ENCODE measurements at places on chromosomes 11 and 22.

DNA sequence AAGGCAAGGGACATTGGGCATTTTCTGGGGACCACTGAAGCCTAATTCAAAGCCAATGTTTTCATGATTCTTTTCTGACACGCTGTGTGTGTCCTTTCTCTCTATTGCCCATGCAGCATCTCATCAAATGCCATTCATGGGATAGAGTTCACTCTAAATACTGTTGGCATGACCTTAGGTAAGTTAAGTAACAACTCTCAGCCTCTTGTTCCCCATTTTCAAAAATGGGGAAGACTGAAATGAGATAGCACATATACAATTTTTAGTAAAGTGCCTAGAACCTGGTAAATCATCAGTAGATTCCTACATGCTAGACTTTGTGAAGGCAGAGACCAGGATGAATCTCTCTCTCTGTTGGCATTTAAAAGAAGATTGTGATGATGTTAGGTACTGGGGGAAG is 12.7 kb upstream of the OR52K2 start:
- DNase-seq: no peak

DNA sequence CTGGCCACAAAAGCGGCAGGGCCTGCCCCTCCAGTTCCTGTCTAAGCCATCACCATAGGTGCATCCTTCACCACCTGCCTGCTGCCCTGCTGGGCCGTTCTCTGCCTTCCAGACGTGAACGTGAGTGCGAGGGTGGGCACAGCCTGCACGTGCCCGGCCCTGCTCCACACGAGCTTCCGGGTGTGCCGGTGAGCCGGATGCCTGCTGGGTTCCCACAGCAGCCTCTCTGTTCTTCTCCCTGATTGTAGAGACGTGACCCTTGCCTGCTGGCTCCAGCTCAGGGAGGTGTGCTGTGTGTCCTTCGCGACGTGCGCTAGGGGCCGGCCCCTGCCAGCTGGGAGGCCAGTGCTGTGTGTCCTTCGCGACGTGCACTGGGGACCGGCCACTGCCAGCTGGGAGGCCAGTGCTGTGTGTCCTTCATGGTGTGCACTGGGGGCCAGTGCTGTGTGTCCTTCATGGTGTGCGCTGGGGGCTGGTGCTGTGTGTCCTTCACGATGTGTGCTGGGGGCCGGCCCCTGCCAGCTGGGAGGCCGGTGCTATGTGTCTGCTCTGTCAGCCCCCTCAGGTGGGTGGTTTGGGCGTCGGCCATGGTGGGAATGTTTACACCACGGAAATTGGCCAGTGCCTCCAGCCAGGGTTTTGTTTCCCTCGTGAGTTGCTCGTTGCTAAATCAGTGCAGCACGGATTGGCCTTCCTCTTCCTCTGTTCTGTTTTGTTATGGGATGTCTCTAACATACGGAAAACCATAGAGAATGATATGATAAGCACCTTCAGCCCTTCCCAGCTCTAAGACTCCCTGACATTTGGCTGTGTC is 35.4 kb upstream of the BRSK2 start:
- DNase-seq: no peak

GRCh38 chr11:122979103-122979814 is 2.4 kb downstream of the BSX start:
- no peak for DNase-seq

DNA sequence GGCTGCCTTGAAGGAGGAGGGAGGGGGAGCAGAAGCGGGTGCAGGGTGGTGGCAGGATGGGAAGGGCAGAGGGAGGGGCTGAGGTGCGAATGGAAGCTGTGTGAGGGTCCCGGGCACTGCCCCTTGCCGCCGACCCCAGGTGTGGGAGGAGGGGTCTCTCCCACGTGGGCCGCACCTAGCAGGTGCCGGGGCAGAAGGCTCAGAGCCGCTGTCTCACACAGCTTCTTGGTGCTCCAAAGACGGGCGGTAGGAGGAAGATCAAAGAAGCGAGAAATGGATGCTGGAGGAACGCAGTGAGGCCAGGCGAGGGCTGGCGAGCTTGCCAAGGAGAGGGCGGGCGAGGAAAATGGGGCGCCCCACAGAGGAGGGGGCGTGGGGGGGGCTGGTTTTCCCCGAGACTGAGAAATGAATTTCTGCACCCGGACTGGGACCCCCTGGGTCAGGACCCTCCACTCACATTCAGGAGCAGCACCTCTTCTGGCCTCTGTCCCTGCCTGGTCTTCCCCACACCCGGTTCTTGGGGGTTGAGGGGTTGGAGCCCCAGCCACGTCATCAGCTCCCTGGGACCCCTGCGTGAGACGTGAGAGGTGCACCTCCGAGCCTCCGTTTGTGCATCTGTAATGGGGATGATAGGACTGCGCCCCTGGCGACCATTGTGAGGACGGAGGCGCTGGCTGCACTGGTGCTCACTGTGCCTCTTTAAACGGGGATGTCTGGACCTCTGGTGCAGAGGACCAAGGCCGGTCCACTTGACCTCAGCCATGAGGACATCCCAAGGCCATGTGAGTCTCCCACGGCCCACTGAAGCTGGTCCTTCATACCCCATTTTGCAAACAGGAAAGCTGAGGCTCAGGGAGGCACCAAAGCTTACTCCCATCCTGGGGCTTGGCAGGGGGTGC is 16.8 kb downstream of the LSP1 start:
- no peak for DNase-seq

- no peak for DNase-seq
These were observed 4.1 kb downstream of the BEST1 start for GRCh38 chr11:61954106-61954850.

GRCh38 chr11:67301951-67302516 is 1.3 kb upstream of the SSH3 start:
- no peak for DNase-seq

DNA sequence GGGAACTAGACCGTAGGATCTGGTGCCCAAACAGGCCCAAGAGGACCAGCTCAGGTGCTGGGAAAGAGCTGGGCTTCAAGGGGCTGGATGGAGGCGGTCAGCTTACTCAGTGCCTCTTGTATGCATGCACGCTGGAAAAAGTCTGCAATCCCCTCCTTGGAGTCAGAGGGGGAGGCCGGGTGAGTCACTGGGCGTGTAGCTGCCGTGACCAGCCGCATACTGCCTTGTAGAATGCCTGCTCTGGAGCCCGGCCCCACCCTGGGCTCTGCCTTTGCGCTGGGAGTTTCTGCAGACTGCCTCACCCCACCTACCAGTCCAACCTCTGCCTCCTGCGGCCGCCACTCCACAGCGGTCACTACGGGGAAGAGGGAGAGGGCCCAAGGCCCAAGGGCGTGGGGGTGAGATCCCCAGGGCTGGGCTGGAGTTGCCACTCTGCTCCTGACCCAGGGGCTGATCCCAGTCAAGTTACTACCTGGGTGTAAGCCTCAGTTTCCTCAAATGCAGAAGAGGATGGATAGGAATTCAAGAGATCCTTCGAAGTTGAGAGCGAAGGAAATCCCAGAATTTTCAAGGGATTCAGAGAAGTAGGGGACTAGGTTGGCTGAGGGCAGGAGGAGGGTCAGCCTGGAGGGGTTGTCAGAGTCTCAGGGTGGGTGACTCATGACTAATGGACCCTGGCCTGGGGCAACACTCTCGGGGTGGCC is 4.2 kb downstream of the MRGPRF start:
- no peak for DNase-seq

Data from stimulated activated CD8-positive, alpha-beta memory T cell treated with anti-CD3 and anti-CD28 coated beads, Interleukin-4, amount 100 ng/mL, for 4 hours (primary cell).